ENCODE measurements at places on chromosomes 5 and 9.

DNA sequence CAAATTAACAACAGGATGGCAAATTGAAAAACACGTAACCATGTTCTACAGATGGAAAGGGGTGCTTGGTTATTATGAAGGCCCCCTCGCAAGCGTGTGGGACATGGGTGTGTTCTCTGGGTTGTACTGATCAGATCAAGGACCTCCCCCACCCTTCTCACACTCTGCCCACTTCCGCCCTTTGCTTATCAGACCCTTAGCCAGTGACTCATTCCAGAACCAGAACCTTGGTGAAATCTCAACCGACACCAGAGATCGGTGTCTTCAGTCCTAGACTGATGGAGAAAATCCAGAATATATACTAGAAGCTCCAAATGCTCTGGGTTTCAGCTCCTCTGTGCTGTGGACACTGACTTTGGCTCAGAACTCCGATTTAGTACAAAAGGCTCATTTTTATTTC, 64.9 kb downstream of the PTTG1 start:
- no peak for DNase-seq

DNA sequence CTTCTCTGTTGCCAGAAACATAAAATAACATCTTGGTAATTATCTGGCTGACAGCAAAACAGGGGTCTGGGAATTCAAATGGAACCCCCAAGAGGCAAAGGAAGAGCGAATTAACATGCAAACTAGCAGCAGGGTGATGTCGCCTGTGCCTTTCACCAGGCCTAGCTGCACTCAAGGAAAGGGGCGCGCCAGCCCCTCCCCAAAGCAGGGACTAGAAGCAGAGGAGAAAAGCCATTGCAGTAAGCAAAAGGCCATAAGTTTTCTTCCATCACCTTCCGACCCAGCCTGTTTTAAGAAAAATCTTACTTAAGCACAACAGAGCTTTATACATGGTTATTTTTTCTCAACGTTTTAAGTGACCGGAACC, 539 bp downstream of the POC5 start:
- DNase-seq = no peak

GRCh38 chr5:13972029-13972428, 27.5 kb upstream of the DNAH5 start:
- DNase-seq = no peak

DNA sequence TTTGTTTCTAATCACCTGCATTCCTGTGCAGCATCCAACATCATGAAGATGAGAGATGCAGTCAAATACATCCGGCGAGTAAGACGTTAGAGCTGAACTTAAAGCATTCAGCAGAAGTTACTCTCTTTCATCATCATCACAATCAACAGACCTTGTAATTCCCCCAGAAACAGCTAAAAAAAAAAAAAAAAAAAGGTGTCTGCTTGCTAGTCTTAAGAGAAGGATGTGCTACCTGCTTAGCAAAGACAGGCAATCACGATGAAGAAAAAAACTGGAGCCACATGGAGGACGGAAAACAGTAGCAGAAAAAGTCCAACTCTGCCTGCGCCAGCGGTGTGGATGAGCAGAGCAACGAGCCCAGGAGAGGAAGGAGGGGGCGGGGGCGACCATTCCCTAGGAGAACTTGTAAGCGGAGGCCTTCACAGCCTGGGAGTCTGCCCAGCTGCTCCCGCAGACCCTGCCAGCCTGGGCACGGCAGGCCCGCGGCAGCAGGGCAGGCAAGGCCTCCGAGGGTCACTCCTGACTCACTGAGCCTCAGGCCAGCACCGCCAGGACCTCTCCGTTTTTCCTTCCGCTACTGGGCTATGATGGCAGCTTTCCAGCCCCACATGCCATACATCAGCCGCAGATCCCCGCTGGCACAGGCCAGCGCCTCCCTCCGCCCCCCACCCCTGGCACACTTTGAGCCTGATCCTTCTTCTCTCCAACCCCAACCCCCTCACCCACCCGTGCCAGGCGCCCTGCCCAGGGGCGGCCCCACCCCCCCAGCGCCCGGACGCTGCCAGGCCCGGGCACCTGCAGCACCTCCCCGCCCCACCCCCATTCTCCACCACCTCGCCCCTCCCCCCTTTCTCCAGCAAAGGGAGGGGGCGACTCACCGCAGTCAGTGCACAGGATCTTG, 1.4 kb downstream of the NRG2 start:
- peak; percentile 28 for DNase-seq

DNA sequence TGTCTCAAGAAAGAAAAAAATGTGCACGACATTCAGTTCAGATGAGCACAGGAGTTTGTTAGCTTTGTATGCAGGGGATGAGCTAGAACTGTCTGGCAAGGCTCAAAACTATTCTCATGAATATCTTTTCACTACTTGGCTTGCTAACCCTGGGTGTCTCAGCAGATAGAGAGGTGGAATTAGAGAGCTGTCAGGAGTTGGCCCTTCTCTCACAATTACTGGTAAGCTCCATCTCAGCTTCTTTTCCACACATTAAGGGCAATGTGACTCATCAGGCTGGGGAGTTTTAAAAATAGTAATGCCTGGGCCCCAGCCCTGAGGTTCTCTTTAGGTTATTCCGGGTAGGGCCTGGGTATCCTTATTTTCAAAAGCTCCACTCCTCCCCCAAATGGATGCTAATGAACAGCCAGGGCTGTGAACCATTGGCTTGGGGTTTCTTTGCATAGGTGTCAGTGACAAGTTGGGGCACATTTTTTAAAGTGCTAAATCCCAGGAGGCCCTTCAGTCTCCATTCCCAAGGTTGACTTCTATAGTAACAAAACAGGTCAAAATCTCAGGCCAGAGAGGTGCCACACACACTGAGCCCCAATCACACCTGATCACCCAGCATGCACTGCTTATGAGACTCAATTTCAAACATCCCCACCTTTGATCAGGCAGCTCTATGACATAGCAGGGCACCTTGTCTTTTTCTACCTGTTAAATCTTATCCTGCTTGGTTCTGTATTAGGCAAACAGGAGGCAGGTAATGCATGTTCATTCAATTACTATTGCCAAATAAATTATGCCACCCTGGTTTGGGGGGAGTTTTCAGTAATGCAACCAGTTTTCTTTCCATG, 239.7 kb upstream of the DAP start:
- DNase-seq = no peak

- no peak for DNase-seq
Measured at GRCh38 chr9:18071651-18072060, 402.3 kb upstream of the ADAMTSL1 start.

- DNase-seq = no peak
Measured at GRCh38 chr5:59042201-59043055, 459.6 kb downstream of the RAB3C start.

GRCh38 chr5:67334373-67334772, 137.8 kb upstream of the CD180 start:
- no peak for DNase-seq

GRCh38 chr5:122844910-122845228, 544 bp upstream of the SNX24 start:
- peak; percentile 12 for DNase-seq

- no peak for DNase-seq
Measured at GRCh38 chr9:127307802-127308201, 43.2 kb downstream of the GARNL3 start.

GRCh38 chr5:160450164-160450932, 28.7 kb downstream of the PTTG1 start:
- DNase-seq = no peak

- no peak for DNase-seq
Measured at GRCh38 chr9:33439731-33440130, 7.7 kb downstream of the AQP3 start.

- no peak for DNase-seq
Measured at GRCh38 chr5:82639393-82640144, 361.4 kb upstream of the RPS23 start.

- no peak for DNase-seq
Measured at GRCh38 chr9:135230817-135231520, 143.5 kb downstream of the OLFM1 start.

DNA sequence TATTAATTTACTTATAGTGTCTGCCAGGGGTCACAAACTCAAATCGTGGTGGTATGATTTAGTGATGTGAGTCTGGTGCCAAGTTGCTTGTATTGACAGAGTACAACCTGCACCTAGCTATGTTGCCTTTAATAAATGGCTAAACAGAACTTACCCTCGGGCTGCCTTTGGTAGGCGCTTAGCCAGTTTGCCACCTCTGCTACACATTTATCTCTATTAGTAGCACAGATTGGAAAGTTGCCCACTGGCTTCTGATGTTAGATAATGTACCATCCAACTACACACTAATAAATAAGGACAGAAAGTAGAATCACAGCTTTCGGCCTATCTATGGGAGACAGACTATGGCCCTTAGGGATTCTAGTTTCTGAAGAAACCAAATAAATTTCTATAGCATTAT, 368.4 kb downstream of the MAN2A1 start:
- DNase-seq = no peak

DNA sequence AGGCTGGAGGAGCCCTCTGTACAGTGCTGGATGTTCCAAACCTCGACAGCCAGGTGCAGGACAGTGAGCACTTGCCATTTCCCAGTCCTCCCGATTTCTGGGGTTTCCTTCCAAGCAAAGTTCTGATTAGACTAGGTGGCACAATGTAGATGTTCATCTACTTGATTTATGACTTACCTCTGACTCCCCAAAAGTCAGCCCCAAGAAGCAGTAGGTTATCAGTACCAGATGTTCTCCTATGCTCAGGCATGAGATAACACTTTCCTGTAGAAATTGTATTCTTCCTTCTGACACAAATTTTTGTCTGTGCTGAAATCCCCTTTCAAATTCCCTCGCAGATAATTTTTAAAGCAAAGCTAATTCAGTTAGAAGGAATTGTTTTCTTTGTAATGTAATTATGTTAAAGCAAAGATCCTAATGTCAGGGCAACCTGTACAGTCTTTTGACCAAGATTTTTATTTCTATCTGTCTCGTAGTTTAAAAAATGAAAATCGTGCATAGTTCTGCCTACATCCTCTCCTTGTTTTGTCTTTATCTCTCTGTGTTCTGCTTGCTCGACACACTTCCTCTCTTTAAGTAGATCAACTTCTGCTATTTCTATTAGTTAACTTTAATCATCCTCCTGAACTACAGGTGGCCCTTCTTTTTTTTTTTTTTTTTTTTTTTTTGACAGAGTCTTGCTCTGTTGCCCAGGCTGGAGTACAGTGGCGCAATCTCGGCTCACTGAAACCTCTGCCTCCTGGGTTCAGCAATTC, 102.4 kb upstream of the PJA2 start:
- DNase-seq = peak; percentile 66

DNA sequence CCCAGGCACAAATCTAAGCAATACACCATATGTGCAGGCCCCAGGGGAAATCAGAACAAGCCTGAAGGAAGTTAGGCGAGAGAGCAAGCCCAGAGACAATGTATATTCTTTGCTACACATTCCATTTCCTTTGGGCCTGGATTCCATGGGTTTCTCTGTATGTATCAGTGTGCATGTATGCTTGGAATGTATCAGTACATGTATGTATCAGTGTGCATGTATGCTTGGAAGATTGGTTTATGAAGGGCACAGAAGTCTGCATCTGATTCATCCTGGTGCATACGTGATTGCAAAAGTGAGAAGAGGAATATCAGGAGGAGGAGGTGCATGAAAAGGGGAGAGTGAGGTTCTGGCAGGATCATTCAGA, 232.6 kb upstream of the ANKRD55 start:
- DNase-seq = no peak

DNA sequence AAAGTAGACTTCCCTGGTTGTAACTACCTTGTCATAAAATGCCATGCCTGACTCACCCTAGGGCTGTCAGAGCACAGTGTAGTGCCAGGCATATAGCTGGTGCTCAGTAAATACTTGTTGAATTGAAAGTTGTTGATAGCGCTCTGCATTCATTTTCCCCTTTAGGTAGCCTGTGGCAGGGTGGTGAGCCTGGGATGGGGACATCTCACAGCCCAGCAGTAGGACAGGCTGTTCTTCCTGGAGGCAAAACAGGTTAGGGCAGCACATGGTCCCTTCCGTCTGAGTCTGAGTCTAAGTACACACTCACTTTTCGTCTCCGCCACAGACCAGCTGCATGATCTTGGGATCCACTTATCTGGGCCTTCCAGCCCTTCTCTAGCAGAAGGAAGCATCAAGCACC, 401.9 kb downstream of the ZSWIM6 start:
- DNase-seq = no peak

- DNase-seq = no peak
Measured at GRCh38 chr5:10838038-10838437, 77.0 kb upstream of the DAP start.

DNA sequence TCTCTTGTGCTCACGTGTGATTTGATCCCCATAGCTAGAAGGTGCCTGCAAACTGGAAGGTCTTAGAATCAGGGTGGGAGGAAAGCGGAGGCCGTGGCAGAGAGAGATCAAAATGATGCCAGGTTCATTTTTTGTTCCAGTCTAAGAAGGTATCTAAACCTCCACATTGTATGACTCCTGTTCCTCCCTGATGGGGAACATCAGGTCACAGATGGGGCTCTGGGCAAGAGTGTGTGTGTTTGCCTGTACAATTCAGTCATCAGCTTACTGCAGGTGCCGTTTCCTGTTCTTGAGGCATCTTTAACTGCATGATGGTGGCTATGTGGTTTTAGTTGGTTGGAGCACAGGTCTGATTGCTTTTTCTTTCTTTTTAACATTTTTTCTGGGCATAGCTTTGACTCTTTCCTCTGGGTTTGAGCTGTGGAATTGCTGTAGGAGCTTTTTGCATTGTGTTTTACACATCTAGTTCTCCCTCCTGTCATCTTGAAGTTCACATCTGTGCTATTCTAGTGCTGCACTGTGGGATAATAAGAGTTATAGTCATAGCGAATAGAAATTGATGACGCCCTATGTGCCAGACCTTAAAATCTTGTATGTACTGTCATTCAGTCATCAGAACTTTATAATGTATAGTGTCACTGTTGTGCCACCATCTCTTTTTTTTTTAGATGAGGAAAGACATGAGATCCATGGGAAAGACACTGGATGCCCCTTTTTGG, 30.8 kb downstream of the ARHGAP26 start:
- DNase-seq = peak; percentile 30

DNA sequence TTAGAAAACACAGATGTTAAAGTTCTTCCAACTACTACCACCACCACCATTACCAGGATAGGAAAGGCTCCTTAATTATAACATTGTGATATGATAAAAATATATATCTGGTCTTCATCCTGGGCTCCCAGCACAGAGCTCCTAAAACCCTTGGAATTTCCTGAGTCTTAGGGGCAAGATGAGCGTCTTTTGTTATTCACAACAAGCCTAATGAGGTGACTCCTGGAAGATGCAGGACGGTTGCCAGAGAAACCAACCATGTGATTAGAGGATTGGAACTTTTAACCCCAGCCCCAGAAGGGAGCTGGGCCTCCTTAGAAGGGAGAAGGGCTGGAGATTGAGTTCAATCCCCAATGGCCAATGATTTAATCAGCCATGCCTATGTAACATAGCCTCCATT, 148.0 kb upstream of the ADRA1B start:
- no peak for DNase-seq

- no peak for DNase-seq
Measured at GRCh38 chr9:129347316-129348120, 169.5 kb upstream of the IER5L start.

- no peak for DNase-seq
Measured at GRCh38 chr5:169655353-169655752, 18.3 kb downstream of the DOCK2 start.

- no peak for DNase-seq
Measured at GRCh38 chr5:177369645-177370440, 12.1 kb downstream of the RGS14 start.

GRCh38 chr9:112009656-112010055, 113.0 kb downstream of the UGCG start:
- no peak for DNase-seq
